ENCODE measurements at places on chromosomes 1 and 21.

- no peak for DNase-seq
These were observed 63.6 kb downstream of the DNM3 start for GRCh38 chr1:171904778-171905450.

- no peak for DNase-seq
These were observed 475.0 kb upstream of the B3GALT2 start for GRCh38 chr1:193661385-193661784.

DNA sequence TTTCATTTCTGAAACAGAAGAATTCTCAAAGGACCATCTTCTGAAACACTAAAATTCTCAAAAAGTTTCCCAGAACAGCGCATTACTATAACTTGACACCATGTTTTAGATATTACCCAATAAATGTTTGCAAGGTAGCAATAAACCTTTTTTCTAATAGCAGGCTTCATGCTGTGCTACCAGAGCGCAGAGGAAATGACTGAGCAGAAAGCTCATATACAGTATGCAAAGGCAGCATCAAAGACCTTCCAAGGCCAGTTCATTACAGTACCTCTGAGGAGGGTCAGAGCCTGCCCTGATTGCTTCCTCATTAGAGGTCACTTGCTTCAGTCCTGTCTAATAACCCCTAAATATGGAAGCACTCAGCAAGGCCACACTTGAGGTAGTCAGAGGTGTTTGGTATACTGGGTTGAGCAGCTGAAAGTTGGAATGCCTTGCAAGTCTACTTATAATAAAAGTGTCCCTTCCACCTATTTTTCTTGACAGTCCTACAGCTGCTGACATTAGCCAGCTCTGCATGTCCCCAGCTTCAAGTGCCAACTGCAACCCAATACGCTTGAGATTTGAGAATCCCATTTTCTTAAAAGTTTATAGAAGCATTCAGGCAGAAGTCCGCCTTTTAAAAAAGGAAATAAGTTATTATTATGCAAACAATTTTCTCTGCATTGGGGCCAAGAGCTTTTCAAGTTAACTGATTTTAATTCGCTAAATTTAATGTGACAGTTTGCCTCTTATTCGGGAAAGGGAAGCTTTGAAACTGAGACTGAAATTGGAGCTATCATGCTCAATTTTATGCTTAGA is 207.2 kb downstream of the ZC3H11B start:
- no peak for DNase-seq

DNA sequence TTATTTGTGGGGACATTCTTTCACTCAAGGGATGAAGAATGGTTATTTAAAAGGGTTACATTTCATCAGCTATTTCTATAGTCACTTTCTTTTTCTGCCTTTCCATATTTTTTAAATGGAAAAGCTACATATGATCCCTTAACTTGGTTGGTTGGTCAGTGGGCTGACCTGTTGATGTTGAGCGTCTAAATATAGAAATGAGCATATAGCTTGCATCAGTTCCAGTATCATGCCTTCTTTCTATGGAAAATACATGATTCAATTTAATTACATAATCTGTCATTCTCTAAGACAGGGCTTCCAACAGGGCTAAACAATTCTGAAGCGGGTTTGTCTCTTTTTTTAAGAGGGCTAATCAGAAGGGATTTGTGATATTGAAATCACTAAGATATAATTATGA is 40.6 kb downstream of the TYW3 start:
- DNase-seq, result no peak
